ENCODE measurements at places on chromosomes 1 and 21.

DNA sequence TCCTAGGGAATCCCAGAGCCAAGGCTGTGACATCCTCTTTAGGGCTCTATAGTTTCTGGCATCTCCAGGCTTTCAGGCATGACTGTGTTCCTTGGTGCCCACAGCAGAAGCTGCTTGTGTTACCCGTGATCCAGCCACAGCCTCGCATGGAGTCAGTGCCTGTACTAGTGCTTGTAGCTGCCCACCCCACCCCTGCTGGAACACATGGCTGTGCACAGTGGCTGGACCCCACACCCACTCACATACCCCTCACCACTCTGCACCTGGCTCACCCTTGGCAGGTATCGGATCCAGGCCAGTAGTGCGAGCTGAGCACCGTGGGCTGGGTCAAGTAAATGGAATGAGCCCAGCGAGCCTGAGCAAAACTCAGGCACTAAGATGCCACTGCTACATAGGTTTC lies 934.7 kb upstream of the PRMT6 start:
- DNase-seq, result no peak

GRCh38 chr1:82464362-82465001 lies 663.7 kb downstream of the ADGRL2 start:
- no peak for DNase-seq

DNA sequence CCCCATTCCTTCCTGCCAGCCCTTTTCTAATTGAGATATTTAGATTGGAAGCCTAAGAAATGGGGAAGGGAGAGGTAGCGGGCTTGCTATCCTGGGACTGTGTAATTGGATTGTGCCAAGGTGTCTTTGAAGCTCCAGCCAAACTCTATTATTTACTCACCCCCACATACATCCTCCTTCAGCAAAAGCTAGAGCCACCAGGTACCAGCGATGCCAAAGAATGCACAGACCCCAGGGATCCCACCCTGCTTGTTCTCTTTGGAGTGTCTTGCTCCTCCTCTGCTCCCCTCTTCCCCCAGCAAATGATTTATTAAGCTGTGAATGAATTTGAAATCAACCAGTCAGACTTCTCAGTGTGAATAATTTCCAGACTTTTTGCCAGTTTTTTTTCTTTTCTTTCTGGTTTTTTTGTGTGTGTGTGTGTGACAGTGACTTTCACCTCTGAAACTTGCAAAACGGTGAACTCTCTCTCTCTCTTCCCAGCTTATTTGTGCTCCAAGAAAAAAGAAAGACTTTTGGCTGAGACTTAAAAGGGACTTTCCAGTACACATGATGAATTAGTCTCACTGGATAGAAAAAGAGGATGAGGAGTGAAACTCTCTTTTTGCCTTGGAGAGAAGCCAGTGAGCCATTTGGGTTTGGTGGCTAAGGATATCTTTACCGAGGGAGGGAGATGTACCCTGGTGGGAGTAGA lies 1.8 kb downstream of the VASH2 start:
- DNase-seq, result no peak

GRCh38 chr1:2284932-2285331 lies 56.8 kb downstream of the SKI start:
- no peak for DNase-seq

DNA sequence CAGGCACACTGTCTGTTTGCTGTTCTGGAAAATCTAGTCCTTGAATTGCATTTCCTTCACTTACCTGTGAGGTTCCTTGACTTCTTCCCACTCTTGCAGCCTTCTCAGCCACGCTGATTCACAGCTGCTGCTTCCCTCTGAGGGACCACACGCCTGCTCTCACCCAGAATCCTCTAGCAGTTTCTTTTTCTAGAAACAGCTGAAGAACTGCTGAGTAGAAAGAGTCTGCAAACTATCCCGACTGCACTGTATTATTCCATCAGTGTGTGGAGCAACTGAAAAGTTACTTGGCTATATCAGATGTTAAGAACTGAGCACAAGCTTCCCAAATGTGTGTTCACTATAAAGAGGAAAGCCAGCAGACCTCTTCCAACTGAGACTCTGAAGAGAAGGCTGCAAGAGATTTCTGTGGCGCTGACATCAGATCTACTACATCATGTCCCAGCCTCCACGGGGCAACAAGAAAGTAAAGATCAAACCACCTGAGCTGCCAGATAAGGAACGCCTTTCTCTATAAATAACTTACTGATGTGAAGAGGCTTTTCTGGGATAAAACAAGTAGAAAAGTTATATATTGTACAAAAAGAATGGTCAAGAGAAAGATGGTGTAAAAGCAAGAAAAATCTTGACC lies 226.6 kb downstream of the RERE start:
- no peak for DNase-seq

DNA sequence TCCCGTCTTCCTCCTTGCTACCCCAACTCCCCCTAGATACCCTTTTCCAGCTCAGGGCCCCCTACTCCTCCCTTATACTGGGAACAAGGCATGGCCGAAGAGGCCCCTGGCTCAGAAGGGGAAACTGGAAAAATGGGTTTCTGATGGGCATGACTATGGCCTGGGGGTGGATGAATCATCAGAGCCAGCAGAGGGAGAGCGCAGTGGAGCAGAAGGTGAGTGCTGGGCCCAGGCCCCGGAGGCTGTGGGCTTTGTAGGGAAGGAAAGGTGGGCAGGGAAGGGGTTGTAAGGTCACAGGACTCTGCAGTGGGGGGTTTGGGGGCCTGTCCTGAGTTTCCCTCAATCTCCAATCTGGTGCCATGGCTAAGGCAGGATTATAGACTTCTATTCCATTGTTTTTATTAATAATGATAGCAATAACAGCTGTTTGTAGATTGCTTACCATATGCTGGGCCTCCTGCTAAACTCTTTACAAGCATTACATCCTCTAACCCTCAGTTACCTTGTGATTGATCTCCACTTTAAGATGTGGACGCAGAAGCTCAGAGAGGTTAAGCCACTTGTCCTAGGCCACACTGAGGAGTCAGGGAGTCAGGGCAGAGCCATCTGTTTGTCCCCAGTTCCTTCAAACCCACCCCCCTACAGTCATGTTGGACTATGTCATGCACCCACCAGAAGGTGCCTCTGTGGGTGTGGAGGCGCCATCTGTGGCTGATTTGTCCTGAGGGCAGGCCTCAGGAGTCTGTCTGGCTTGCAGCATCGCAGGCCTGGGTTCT lies 36.2 kb upstream of the ZNF362 start:
- DNase-seq, result peak; percentile 37

- DNase-seq, result no peak
These were observed 2.4 kb downstream of the JMJD4 start for GRCh38 chr1:227732586-227733308.

- no peak for DNase-seq
These were observed 575.8 kb upstream of the B3GALT2 start for GRCh38 chr1:193762236-193762635.

GRCh38 chr1:82836973-82837680 lies 1036.4 kb downstream of the ADGRL2 start:
- no peak for DNase-seq

DNA sequence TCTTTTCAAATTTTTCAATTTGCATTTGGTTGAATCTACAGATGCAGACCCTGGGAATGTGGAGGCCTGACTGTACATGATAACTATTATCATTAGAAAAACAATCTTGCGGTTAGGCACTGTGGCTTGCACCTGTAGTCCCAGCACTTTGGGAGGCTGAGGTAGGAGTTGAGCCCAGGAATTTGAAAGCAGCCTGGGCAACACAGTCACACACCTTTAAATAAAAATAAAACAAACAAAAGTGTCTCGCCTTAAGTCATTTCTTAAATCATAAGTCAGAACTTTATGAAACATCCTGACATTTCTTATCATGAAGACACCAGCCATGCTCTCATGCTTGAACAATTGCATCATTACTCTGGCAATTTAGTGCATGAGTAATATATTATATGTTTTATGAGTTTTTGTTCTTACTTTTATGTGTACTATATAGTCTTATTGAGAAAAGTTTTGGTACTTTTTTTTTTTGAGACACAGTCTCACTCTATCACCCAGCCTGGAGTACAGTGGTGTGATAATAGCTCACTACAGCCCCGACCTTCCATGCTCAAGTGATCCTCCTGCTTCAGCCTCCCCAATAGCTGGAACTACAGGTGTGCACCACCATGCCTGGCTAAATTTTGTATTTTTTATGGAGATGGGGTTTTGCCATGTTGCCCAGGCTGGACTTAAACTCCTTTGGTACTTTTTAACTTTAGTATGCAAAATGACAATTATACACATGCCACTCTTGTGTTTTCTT lies 7.8 kb downstream of the TBX19 start:
- no peak for DNase-seq

GRCh38 chr1:234584926-234585325 lies 25.1 kb downstream of the IRF2BP2 start:
- no peak for DNase-seq

DNA sequence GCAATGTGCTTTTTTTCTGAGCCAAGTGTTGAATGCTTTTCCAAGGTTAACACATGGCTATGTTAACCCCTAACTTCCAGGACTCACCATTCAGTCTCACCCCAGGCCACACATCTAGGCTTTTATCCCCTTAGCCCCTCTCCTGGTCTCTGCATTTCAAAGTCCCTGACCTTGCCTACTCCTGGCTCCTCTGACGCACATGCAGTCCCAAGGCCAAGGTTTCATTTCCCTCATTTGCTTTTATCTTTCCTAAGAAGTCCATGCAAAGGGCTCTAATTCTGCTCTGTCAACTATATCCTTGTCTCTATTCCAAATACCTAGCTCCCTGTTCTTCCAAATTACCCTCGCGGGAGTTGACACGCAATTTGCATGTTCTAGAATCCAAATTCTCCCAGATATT lies 25.4 kb downstream of the SLC30A10 start:
- DNase-seq, result no peak

DNA sequence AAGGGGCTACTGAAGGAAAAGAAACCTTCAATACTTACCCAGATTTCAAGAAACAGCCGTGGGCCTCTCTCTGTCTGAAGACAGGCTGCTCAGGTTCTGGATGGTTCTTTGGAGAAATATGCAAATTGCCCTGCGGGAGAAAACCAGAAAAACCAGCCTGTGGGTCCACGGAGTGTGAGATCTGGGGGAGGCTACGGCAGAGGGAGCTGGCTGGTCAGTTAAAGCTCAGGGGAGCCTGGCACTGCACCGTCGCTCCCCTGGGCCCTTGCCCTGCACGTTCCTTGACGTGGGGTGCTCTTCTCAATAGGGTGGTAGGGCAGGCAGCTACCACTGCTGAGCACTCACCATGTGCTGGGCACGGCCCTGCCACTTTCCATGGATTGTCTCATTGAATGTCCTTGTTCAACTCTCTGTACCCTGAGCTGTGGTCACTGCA lies 12.7 kb downstream of the TMCO4 start:
- no peak for DNase-seq

- no peak for DNase-seq
These were observed 8.1 kb upstream of the OR2M5 start for GRCh38 chr1:248136811-248137210.

- DNase-seq, result no peak
These were observed 59.5 kb upstream of the WLS start for GRCh38 chr1:68291688-68292384.

DNA sequence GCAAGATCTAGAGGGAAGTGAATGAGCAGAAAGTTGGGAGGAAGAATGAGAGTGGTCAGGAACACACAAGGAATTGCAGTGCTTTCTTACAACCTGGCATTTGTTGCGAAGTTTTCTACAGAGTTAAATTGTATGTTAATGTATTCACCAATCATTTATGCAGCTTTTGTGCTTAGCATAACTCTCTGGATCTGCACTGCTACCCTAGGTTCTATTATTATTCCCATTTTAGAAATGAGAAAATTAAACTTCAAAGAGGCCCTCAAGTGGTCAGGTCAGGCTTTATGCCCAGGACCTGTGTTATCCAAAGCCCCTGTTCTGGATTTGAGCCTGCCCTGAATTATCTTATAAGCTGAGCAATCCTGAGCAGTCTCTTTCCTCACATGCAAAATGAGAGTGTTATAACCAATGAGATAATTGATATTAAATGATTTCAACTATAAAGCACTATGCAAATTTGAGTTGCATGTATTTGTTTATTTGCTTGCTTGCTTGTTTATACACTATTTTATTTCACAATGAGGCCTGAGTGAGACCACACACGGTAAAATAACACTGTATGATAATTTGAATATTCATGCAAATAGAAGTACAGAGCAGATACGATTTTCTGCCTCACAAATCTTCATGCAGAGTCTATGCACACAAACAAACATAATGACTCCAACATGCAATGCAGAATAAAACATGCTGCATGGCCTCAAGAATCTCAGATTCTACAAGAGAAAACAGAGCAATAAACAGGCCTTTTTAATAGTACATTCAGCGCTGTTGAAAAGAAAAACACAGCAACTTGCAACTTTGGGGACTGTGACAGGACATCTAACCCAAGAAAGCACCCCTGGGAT lies 323.0 kb downstream of the PLPP3 start:
- no peak for DNase-seq

GRCh38 chr1:35544976-35545375 lies 12.2 kb downstream of the KIAA0319L start:
- DNase-seq, result peak; percentile 44

DNA sequence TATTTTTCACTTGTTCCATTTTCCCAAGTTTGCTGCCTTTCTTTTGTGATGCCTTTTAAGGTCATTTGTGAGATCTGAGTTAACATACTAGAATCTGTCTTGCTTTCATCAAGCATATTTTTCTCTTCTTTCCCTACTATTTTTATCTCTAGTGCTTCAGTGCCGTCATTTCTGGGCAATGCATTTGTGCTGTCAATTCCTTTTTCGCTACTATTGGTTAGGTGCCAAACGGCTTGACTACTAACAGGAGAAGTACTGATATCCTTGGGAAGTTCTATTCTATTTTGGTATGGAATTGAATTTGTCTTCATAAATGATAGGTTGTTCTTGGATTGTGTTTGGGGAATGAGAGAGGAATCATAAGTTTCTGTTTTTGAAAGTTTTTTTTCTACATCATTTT lies 42.2 kb downstream of the LRRC53 start:
- no peak for DNase-seq

- DNase-seq, result no peak
These were observed 355.0 kb upstream of the ESRRG start for GRCh38 chr1:217078078-217078690.

- peak; percentile 89 for DNase-seq
These were observed 2.1 kb upstream of the S100A9 start for GRCh38 chr1:153355445-153356071.

GRCh38 chr1:67676287-67676686 lies 8.7 kb upstream of the GADD45A start:
- DNase-seq, result no peak
